ENCODE measurements at places on chromosomes 6 and 20. TPM values are rescaled to one million over a fixed set of nuclear protein-coding genes. Genes with fewer than 3 reads are reported as not detected.

TREML4 gene
- total RNA-seq: not detected

SLC22A23 gene
- 0.75 TPM for total RNA-seq

CLVS2 gene
- total RNA-seq: not detected

FAXC gene
- not detected for total RNA-seq

PRIM2 gene
- 21.7 TPM for total RNA-seq
